Astrocyte (in vitro differentiated cells and primary cell): ENCODE measurements at places on chromosomes 6 and 20. TPM values are rescaled to one million over a fixed set of nuclear protein-coding genes. Genes with fewer than 3 reads are reported as not detected.

DNA sequence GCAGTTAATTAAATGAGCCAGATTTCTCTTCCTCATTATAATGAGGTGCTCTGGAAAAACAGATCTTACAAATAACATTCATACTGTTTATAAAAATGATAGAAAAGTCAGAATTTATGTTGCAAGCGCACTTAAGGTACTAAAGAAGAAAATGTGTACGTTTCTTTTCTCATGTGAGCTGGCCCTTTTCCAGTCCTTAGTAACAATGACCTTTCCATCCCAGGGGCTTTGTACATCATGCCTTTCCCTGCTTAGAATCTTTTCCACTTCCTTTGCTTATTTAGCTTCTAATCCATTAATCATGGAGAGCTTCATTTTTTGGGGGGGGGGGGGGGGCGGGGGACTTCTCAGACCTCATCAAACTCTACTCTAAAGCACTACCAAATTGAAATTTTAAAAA is 4.8 kb downstream of the FBXO5 start:
- H3K4me3 ChIP-seq = no peak overlapping the region
- H3K27me3 ChIP-seq = no peaks in the 10 kb centered on the region
- H3K27ac ChIP-seq = no peak overlapping the region
- no peak for DNase-seq
- H3K36me3 ChIP-seq = peaks cover 13% of the 10 kb centered on the region

DNA sequence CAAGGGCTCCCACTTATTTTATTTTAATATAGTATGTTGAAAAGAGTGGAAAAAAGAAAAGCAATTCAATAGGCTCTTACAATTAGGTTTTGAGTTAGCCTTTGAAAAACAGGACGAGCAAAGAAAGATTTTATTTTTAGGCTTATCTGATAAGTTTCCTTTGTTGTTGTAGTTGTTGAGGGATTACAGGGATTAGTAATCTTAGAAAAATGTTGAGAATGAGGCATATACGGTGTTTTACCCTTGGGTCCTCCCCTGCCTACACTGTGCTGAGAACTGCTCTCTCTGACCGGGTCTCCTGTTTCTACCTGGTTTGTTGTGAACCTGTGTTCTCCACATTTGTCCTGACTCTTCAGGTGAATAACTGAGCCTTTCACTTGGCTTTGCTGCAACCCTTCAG is 16.7 kb downstream of the TRAPPC3L start:
- no peaks in the 10 kb centered on the region for H3K36me3 ChIP-seq
- peaks cover 18% of the 10 kb centered on the region for H3K4me1 ChIP-seq
- no peaks in the 10 kb centered on the region for H3K27me3 ChIP-seq
- DNase-seq = peak; percentile 41
- no peak overlapping the region for H3K4me3 ChIP-seq

Gene ZBTB46
- 12.9 and 13.9 TPM in 2 replicates for total RNA-seq

DNA sequence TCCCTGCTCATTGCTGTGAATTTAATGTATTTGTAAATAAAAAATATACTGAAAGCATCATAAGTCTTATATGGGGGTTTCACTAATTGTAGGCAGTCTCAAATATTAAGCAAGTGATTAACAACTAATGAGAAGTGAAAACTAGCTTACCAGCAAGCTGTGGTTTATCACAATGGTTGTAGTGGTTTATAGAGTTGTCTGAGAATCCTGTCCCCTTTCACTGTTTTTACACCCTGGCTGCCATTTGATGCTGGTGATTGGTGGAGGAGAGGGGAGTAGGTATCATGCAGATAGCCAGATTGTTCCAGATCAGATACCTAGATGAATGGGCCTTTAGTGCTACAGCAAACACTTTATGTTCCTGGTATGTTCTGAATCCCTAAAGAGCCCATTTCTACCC is 6.0 kb downstream of the MKKS start:
- no peaks in the 10 kb centered on the region for H3K36me3 ChIP-seq
- H3K4me1 ChIP-seq = peaks cover under 1% of the 10 kb centered on the region
- no peaks in the 10 kb centered on the region for H3K27me3 ChIP-seq
- H3K4me3 ChIP-seq = no peak overlapping the region
- no peak for DNase-seq
- H3K27ac ChIP-seq = no peak overlapping the region

DNA sequence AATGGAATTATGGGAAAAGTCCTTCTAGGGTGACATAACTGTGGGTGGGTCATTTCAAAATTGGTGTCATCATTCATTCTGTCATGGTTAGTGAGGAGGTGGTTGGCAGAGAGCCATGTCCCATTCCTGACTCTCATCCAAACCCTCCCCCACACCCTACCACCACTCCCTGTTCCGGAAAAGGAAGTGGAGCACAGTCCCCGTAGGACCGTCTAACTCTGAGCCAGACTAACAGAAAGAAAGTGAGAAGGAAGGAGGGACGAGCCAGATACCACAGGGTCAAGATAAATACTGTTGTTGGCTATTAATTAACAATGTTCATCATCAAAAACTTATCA is 4.8 kb downstream of the TRIM10 start:
- no peaks in the 10 kb centered on the region for H3K36me3 ChIP-seq
- H3K27me3 ChIP-seq = peaks cover 4% of the 10 kb centered on the region
- no peak overlapping the region for H3K4me3 ChIP-seq
- H3K4me1 ChIP-seq = peaks cover 18% of the 10 kb centered on the region
- DNase-seq = peak; percentile 42

DNA sequence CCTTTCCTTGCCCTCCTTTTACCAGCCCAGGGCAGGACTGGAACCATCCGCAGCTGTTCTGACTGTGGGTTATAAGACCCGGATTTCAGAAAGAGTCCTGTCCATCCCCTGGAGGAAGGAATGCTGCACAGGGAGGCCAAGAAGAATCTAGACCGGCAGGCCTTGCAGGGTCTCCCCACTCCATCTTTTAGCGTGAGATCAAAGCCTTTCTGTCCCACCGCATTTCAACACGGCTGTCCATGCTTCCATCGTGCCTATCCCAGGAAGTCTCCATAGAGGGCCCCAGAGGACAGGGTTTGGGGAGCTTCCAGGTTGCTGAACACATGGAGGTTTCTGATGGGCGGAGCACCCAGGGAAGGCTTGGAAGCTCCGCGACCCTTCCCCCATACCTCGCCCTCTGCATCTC is 79.3 kb upstream of the AGPAT4 start:
- no peak overlapping the region for H3K4me3 ChIP-seq
- no peaks in the 10 kb centered on the region for H3K36me3 ChIP-seq
- H3K27me3 ChIP-seq = no peaks in the 10 kb centered on the region
- no peak for DNase-seq
- H3K27ac ChIP-seq = no peak overlapping the region
- H3K4me1 ChIP-seq = no peaks in the 10 kb centered on the region

Gene TXLNB
- 0.57 and 0.58 TPM in 2 replicates for total RNA-seq

Gene C6orf15
- total RNA-seq = 4.6 and 6.4 TPM in 2 replicates

- H3K27ac ChIP-seq = no peak overlapping the region
- DNase-seq = no peak
Measured at GRCh38 chr20:39188266-39188765, 226.2 kb downstream of the DHX35 start.

- H3K27me3 ChIP-seq = peaks cover 2% of the 10 kb centered on the region
- no peak overlapping the region for H3K27ac ChIP-seq
Measured at GRCh38 chr6:6635291-6635690, 46.8 kb downstream of the LY86 start.

- no peak for DNase-seq
- H3K4me1 ChIP-seq = no peaks in the 10 kb centered on the region
- H3K36me3 ChIP-seq = no peaks in the 10 kb centered on the region
- H3K4me3 ChIP-seq = no peak overlapping the region
- no peak overlapping the region for H3K27ac ChIP-seq
- no peaks in the 10 kb centered on the region for H3K27me3 ChIP-seq
Measured at GRCh38 chr6:39907871-39908575, 26.2 kb downstream of the MOCS1 start.

GRCh38 chr20:5614506-5614905 is 135.7 kb upstream of the SHLD1 start:
- DNase-seq = no peak
- no peak overlapping the region for H3K27ac ChIP-seq
- H3K4me3 ChIP-seq = no peak overlapping the region
- H3K4me1 ChIP-seq = no peaks in the 10 kb centered on the region
- H3K36me3 ChIP-seq = no peaks in the 10 kb centered on the region
- H3K27me3 ChIP-seq = no peaks in the 10 kb centered on the region

Gene IL17A
- not detected in 2 replicates for total RNA-seq

DNA sequence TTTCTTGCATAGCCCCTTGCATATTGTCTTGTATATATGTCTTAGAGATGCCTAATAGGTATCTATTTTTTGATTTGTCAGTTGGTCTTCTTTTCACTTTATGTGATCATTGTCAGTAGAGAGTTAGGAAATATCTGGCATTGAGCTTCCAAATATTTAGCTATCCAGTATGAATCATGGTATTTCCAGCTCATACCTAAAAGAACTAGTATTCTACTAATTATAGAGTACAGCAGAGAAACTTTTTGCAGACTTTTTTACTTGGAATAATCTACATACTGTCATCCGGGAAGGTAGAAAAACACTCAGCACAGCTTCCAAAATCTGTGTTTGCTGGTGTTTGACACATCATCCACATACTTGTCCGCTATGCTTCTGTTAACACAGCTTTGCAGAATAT is 156.4 kb upstream of the HTR1E start:
- no peaks in the 10 kb centered on the region for H3K4me1 ChIP-seq
- no peak overlapping the region for H3K4me3 ChIP-seq
- no peaks in the 10 kb centered on the region for H3K27me3 ChIP-seq
- no peaks in the 10 kb centered on the region for H3K36me3 ChIP-seq

Gene BMP7
- 12.3 and 15.3 TPM in 2 replicates for total RNA-seq

Gene CCDC167
- 24.0 and 31.9 TPM in 2 replicates for total RNA-seq

DNA sequence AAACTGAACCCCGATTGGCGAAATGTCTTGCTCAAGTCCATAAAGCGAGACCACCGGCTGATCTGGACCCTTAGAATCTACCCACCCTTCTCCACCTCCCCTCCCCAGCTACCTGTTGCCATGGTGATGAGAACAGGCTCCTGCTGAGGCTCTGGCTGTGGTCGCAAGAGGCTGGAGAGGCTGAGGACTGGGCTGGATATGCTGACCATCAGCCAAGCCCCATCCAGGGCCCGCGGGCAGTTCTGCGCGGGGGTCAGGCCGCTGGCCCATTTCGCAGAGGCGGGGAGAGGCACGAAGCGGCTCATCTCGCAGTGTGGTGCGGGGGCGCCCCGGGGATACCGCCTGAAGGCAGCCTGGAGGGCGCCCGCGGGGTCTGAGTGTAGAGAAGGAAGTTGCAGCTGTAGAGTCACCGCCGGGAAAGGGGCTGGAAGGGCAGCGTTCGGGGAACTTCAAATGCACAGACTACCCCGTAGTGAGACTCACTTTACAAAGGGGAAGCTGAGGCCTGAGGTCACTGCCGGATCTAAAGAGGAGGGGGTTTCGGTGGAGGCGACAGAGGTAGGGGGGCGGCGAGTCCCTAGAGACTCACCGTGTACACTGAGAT is 671 bp downstream of the TAPBP start:
- H3K27ac ChIP-seq = peak overlapping the region; percentile 82
- H3K4me3 ChIP-seq = peak overlapping the region; percentile 84
- DNase-seq = no peak
- peaks cover 29% of the 10 kb centered on the region for H3K4me1 ChIP-seq
- no peaks in the 10 kb centered on the region for H3K36me3 ChIP-seq
- no peaks in the 10 kb centered on the region for H3K27me3 ChIP-seq

- H3K4me1 ChIP-seq = no peaks in the 10 kb centered on the region
- no peak overlapping the region for H3K4me3 ChIP-seq
- peaks cover 2% of the 10 kb centered on the region for H3K27me3 ChIP-seq
- no peak for DNase-seq
Measured at GRCh38 chr20:23655491-23656211, 17.9 kb upstream of the CST3 start.

Gene GNRH2
- total RNA-seq = 0.89 and 1.4 TPM in 2 replicates
